IMR-90 (cell line): ENCODE measurements at places on chromosomes 12 and 14. TPM values are rescaled to one million over a fixed set of nuclear protein-coding genes. Genes with fewer than 3 reads are reported as not detected.
A peak's percentile ranks its signal among the peaks of the same experiment; 100 is the strongest.

The TSPAN8 gene
- total RNA-seq, result not detected in 2 replicates

DNA sequence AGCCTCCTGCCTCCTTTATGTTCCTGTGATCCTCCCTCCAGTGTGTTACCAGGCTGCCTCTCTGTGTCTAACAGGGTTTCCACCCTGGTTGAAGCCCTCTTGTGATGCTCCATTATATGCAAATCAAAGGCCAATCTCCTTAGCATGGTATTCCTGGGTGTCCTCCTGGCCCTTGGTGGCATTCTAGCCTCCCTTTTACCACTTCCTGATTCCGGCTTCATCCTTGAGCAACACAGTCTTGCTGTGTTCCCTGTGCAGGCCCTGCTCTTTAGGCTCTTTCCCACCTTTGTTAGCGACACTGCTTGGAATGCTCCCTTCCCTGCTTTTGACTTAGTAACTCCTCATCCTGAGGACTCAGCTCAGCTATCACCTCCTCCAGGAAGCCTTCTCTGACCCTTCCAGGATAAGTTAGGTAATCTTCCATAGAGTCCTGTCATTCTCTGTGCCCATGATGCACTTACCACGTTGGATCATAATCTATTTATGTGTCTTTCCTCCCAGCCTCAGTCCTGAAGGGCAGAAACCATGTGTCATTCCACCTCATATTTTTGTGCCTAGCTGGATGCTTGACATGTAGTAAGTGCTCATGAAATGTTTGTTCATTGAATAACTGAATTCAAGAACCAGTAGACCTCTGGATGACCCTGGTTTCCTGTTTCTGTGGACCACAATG is 37.3 kb downstream of the PRKCH start:
- H3K27me3 ChIP-seq, result peaks cover 10% of the 10 kb centered on the region
- no peak for DNase-seq
- H3K4me3 ChIP-seq, result no peak overlapping the region

DNA sequence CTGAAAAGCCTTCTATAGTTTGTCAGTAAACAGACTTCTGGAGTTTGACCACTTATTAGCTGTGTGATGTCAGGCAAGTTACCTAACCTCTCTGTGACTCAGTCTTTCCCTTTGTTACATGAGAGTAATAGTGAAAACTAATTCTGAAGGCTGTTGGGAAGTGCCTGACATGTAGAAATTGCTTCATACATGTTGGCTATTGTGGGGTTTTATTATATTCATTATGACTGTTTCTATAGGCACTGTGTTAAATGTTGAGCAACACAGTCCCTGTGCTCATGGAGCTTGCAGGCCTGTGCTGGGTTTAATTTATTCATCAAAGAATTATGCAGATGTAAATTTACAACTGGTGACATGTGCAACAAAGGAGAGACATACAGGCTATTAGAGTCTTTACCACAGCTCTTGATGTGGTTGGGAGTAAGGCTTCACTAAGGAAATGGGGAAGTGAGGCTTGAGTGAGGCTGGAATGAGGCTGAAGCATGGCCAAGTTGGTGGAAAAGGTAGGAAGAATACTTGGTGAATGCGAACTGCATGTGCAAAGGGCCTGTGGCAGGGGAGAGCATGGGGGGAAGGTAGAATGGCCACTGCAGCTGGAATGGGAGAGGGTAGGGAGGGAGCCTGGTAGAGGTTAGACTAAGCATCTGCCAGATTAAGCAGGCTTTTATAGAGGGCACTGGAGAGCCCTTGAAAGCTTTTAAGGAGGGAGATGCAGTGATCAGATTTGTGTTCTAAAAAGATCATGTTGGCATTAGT is 236.4 kb upstream of the CRY1 start:
- H3K36me3 ChIP-seq, result no peaks in the 10 kb centered on the region
- H3K27me3 ChIP-seq, result no peaks in the 10 kb centered on the region; the same call in 1 of the 2 replicates
- H3K27ac ChIP-seq, result no peak overlapping the region

The PTGER2 gene
- total RNA-seq, result 24.7 and 33.6 TPM in 2 replicates

DNA sequence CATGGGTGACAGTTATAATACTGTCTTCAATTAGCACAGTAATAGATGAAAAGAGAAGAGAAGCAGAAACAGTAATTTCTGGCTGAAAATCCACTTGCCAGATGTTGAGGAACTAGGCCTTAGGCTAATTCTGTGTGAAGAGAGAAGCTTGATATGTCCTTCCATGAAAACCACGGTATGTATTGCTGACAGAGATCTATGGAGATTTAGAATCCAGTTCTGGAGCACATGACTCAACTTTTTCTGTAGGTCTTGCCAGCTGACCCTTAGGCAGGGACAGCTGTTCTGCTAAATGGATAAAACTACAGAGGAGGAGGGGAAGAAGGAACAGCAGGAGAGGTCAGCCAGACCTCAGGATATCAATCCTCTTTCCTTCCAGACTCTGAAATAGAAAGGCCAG is 211.5 kb downstream of the PRKD1 start:
- no peak overlapping the region for H3K4me3 ChIP-seq
- H3K4me1 ChIP-seq, result peaks cover 3% of the 10 kb centered on the region; the same call in 1 of the 2 replicates
- no peaks in the 10 kb centered on the region for H3K36me3 ChIP-seq
- peak; percentile 54 for DNase-seq
- no peaks in the 10 kb centered on the region for H3K27me3 ChIP-seq

- DNase-seq, result no peak
- no peak overlapping the region for H3K4me3 ChIP-seq
- no peaks in the 10 kb centered on the region for H3K36me3 ChIP-seq
- H3K27me3 ChIP-seq, result no peaks in the 10 kb centered on the region; the same call in 1 of the 2 replicates
- no peak overlapping the region for H3K27ac ChIP-seq
- no peaks in the 10 kb centered on the region for H3K4me1 ChIP-seq
Measured at GRCh38 chr12:77754086-77754485, 76.6 kb upstream of the NAV3 start.

The GUCY2C gene
- not detected in 2 replicates for total RNA-seq

DNA sequence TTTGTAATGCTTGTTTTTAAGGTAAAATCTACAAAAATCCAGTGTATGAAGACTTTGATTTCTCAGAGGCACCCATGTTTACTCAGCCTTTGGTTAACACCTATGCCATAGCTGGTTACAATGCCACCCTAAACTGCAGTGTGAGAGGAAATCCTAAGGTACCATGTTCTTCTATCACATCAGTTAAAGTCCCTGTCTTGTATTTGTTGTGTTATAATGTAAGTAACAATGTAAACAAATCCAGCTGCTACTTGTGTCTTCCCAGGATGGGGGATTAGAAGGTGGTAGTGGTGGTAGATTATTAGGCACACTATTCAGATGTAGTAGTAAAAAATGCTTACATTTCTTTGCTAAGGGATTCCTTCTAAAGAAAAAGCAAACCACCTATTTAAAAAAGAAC is 19.4 kb upstream of the CHPT1 start:
- DNase-seq, result no peak
- H3K36me3 ChIP-seq, result no peaks in the 10 kb centered on the region
- H3K27ac ChIP-seq, result no peak overlapping the region
- peaks cover 1% of the 10 kb centered on the region; the same call in 1 of the 2 replicates for H3K27me3 ChIP-seq
- no peaks in the 10 kb centered on the region for H3K4me1 ChIP-seq

- H3K27ac ChIP-seq, result no peak overlapping the region
- peaks cover 20% of the 10 kb centered on the region for H3K27me3 ChIP-seq
- H3K4me3 ChIP-seq, result no peak overlapping the region
- H3K4me1 ChIP-seq, result no peaks in the 10 kb centered on the region
- H3K36me3 ChIP-seq, result no peaks in the 10 kb centered on the region
Measured at GRCh38 chr14:104941508-104942365, 17.1 kb downstream of the PLD4 start.

DNA sequence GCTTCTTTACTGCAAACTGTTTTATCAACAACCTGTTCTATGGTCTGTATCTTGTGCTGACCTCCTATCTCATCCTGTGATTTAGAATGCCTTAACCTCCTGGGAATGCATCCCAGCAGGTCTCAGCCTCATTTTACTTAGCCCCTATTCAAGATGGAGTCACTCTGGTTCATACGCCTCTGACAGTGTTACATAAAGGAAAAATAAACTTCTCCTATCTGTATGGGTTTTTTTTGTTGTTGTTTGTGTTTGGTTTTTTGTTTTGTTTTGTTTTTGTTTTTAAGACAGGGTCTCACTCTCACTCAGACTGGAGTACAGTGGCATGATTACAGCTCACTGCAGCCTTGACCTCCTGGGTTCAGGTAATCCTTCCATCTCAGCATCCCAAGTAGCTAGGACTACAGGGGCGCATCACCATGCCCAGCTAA is 62.1 kb downstream of the RESF1 start:
- H3K4me1 ChIP-seq, result no peaks in the 10 kb centered on the region
- H3K27ac ChIP-seq, result no peak overlapping the region
- H3K27me3 ChIP-seq, result no peaks in the 10 kb centered on the region
- no peaks in the 10 kb centered on the region for H3K36me3 ChIP-seq
- no peak for DNase-seq
- H3K4me3 ChIP-seq, result no peak overlapping the region

The ERP27 gene
- total RNA-seq, result not detected in 2 replicates

The CLEC2D gene
- 0.72 and 1.1 TPM in 2 replicates for total RNA-seq

The SCN8A gene
- 14.7 and 19.7 TPM in 2 replicates for total RNA-seq

- DNase-seq, result peak; percentile 90
- no peaks in the 10 kb centered on the region for H3K36me3 ChIP-seq
- no peak overlapping the region; the same call in 1 of the 2 replicates for H3K27ac ChIP-seq
- H3K4me3 ChIP-seq, result no peak overlapping the region
Measured at GRCh38 chr14:102799684-102800562, 22.7 kb downstream of the TRAF3 start.

The CCDC177 gene
- total RNA-seq, result not detected in 2 replicates

The TBC1D30 gene
- total RNA-seq, result 0.18 and 0.28 TPM in 2 replicates

The CCDC196 gene
- total RNA-seq, result not detected in 2 replicates

DNA sequence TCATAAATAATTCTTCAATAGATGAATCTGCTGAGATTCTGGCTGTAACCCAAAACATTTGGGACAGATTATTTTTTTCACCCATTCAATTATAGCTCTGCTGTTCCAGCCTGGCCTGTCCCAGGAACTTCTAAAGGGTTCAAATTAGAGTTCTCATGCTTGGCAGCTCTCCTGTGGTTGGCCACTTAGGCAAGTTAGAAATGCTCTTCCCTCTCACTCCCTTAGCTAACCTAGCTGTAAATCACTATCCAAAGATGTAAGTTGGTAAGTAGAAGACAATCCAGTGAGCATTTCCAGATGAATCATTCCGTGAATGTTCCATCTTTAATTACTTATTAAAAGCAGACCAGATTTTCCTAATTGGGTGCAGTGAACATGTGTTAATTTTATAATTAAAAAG is 760.4 kb upstream of the TBX3 start:
- no peaks in the 10 kb centered on the region for H3K27me3 ChIP-seq
- no peak overlapping the region for H3K4me3 ChIP-seq
- H3K36me3 ChIP-seq, result no peaks in the 10 kb centered on the region
- H3K27ac ChIP-seq, result no peak overlapping the region

- no peak overlapping the region for H3K4me3 ChIP-seq
- peaks cover 6% of the 10 kb centered on the region; the same call in 1 of the 2 replicates for H3K4me1 ChIP-seq
- peak overlapping the region; percentile 16; the same call in 1 of the 2 replicates for H3K27ac ChIP-seq
- DNase-seq, result peak; percentile 62
- H3K27me3 ChIP-seq, result no peaks in the 10 kb centered on the region
Measured at GRCh38 chr14:45112896-45113781, 21.1 kb downstream of the FKBP3 start.

The FAM181A gene
- total RNA-seq, result not detected in 2 replicates

The TDRD9 gene
- under 0.01 and 0.18 TPM in 2 replicates for total RNA-seq

DNA sequence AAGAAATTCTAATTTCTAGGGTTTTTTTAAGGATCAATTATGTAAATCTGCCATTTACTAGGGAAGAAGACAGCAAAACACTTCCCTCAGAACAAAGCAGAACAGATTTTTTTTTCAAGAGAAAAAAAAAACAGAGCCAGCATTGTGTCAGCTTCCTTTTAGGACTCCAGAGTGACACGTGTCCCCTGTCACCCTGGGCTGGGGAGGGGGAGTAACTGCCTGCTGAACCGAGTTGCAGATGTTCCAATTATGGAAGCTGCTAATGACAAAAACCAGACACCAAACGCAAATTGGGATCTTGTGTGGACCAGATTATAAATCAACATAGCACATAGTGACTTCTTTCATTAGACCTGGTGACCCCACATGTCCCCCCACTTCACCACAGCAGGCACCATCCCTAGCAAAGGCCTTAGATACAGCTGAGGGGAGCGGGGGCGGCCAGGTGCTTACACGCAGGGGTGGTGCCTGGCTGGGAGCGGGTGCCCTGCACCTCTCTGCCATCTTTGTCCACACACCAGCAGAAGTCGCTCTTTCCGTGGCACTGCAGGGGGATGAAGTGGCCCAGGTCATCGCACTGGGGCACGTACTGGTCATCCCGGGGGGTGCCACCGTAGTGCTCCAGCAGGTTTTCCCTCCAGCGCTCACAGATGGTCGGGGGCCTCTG is 25.4 kb downstream of the RTRAF start:
- peaks cover 4% of the 10 kb centered on the region; the same call in 1 of the 2 replicates for H3K4me1 ChIP-seq
- DNase-seq, result no peak
- H3K36me3 ChIP-seq, result peaks cover 82% of the 10 kb centered on the region
- no peak overlapping the region for H3K27ac ChIP-seq
- H3K4me3 ChIP-seq, result no peak overlapping the region

- peak; percentile 23 for DNase-seq
- peaks cover 7% of the 10 kb centered on the region for H3K4me1 ChIP-seq
- no peak overlapping the region for H3K4me3 ChIP-seq
- peak overlapping the region; percentile 12; the same call in 1 of the 2 replicates for H3K27ac ChIP-seq
Measured at GRCh38 chr12:79927772-79928474, 7.0 kb downstream of the PPP1R12A start.

GRCh38 chr12:64072916-64073575 is 149.1 kb downstream of the KICS2 start:
- no peak overlapping the region for H3K4me3 ChIP-seq
- no peaks in the 10 kb centered on the region for H3K27me3 ChIP-seq
- no peak for DNase-seq

- DNase-seq, result peak; percentile 78
- H3K4me3 ChIP-seq, result no peak overlapping the region
- H3K27me3 ChIP-seq, result no peaks in the 10 kb centered on the region
- peak overlapping the region; percentile 73; the same call in 1 of the 2 replicates for H3K27ac ChIP-seq
Measured at GRCh38 chr12:75478116-75478794, 2.3 kb upstream of the GLIPR1 start.

DNA sequence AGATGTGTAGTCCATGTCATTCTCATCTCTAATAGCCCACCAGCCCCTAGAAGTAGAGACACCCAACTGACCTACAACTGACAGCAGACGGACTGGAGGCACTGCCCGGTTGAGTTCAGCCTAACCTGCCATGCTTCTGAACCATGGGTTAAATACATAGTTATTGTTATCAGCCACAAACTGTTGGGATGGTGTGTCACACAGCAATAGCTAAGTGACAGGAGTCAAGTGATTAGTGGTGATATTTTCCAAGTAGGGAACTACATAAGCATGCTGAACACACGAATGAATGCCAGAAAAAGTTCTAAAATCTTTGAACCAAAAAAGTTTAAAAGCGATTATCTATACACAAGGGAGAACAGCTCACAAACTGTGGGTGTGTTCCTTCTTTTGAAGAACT is 80.1 kb downstream of the SYNE3 start:
- H3K4me1 ChIP-seq, result peaks cover 5% of the 10 kb centered on the region
- no peaks in the 10 kb centered on the region for H3K27me3 ChIP-seq
- DNase-seq, result no peak
- H3K27ac ChIP-seq, result no peak overlapping the region
- no peak overlapping the region for H3K4me3 ChIP-seq
- H3K36me3 ChIP-seq, result peaks cover 15% of the 10 kb centered on the region
